ENCODE measurements at places on chromosomes 11 and 22. TPM values are rescaled to one million over a fixed set of nuclear protein-coding genes. Genes with fewer than 3 reads are reported as not detected.

DNA sequence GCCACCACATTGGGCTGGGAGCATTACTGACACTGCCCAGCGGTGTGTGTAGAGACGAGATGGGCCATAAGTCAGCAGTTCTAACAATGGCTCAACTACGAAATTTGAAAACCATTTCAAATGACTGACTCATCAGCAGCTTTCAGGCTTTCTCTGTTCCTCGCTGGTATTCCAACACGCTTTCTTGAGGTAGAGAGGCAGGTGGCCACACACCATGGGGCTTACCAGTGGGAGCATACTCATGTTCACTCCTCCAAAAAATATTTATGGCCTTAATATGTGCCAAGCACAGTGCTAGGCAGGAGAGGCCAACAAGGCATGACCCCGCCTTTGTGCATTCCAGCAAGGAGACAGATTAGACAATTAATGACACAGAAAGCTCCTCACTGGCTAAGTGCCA lies 20.3 kb downstream of the ARFGAP2 start:
- no peak for DNase-seq

DNA sequence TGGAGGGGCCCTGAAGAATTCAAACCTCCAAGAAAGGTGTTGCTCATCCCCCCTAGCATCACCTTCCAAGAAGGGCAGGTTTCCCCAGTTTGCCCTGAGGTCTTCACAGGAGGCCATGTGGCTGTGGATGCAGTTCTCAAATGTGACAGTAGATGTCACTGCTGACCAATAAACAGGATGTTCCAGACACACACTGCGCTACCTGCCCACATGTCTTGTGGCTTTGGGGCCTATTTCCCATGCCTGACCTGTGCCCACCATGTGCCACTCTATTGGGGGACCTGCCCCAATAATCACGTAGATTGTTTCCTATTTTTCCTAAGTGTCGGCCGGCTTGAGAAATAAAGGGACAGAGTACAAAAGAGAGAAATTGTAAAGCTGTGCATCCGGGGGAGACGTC lies 4.5 kb downstream of the GSTT2 start:
- peak; percentile 79 for DNase-seq

GRCh38 chr11:97048481-97048880 lies 658.7 kb downstream of the JRKL start:
- no peak for DNase-seq

DNA sequence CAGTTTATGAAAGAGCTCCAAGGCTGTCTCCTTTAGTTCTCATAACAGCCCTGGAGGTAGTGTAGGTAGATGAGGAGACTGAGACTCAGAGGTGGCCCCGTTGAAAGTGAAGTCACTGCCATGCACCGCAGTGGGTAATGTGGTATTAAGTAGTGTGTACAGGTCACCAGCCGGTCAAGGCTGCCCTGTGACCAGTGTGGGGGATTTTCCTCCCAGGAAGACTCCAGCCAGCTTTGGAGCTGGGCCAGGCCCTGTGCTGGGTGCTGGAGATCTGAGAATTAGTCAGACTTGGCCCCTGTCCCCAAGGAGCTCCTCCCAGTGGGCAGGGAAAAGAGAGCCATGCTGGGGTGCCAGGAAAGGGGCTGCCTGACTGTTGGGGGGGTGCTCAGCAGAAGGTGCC lies 5.3 kb downstream of the OMP start:
- DNase-seq = no peak

- no peak for DNase-seq
Measured at GRCh38 chr11:72735495-72736027, 16.6 kb downstream of the ARAP1 start.

- no peak for DNase-seq
Measured at GRCh38 chr11:111735262-111736116, 30.7 kb downstream of the PPP2R1B start.

DNA sequence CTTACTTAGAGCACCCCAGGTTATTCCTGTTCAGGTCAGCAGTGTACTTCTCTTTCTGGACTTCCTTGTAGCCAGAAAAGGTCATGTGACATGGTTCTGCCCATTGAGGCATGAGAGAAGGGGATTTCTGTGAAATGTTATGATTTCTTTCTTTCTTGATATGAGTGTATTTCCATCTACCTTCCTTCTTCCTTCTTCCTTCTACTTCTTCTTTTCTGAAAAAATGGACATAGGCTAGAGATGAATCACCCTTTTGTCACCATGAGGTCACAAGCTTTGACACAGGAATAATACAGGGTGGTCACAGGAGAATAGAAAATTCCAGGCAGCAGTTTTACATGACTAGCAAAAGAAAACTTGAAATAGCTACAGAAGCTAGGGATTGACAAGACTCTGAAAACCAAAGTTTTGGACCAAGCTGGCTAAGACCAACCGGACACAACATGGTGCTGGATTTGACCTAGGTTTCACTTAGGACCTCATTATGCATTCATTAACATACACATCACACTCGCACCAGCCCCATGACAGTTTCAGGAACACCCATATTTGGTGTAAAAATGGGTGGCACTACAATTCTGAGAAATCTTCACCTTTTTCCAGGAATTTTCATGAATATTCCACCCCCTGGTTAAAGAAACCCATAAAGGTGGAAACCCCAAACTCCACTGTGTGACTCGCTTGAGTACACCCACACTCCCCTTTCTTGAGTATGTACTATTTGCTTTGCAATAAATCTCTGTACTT lies 21.2 kb upstream of the MAP6 start:
- no peak for DNase-seq

- DNase-seq = peak; percentile 93
Measured at GRCh38 chr11:65540290-65541092, 15.6 kb downstream of the SCYL1 start.

DNA sequence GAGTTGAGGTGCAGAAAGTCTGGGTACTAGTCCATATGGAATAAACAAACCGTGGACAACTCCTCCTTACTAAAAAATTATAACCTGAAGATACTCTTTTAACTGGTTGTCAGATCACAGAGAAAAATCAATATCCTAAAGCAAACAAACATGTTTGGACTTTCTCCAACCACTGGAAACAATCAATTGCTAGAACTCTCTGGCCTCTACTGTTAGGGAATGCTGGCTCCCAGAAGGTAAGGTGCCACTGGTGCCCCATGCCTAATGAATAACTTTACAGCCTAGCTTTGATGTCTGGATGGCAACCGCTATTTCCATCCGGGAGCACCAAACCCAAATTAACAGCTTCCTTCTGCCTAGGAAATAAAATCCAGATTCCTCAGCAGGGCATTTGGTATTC lies 74.5 kb downstream of the AMBRA1 start:
- DNase-seq = no peak

- DNase-seq = no peak
Measured at GRCh38 chr11:73752903-73753302, 8.0 kb downstream of the RAB6A start.

GRCh38 chr11:11537871-11538270 lies 83.9 kb downstream of the GALNT18 start:
- DNase-seq = no peak

DNA sequence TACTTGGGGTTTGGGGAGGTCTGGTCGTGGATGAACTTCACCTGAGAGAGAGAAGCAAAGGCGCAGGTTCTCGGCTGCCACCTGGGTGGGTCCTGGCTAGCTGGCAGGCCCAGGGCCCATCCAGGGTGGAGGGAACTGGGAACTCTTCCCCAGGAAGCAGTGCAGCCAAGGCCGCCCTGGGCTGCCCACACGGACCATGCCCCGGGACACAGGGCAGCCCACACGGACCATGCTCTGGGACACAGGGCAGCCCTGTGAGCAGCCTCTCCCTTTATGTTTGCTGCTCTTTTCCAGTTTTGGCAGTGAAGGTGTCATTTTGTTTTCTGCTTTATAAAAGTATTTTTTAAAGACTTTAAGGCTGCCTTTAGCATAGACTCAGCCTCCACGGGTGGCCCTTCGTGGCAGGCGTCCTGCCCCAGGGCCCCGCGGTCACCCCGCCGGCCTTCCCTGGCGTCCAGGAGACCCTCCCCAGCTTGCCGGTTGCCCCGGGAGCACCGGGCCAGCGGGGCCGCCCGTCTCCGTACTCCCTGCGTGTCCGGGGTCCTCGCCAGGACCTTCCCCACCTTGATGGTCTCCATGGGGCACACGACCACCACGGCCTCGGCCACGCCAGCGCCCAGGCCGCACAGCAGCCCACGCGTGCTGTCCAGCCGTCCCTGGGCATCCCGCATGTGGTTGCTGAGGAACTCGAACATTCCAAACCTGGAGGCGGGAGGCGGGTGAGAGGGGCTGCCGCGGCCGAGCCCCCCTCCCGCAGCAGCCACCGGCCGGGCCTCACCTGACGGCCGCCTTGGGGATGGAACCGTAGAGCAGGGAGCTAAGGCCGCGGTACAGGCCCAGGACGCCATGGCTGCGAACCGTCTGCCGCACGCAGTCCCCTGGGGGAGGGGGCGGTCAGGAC lies 1.1 kb downstream of the SLC25A1 start:
- DNase-seq = peak; percentile 39

GRCh38 chr11:75041263-75041662 lies 52.5 kb downstream of the NEU3 start:
- DNase-seq = no peak

GRCh38 chr11:117361432-117361831 lies 33.8 kb downstream of the CEP164 start:
- DNase-seq = no peak

DNA sequence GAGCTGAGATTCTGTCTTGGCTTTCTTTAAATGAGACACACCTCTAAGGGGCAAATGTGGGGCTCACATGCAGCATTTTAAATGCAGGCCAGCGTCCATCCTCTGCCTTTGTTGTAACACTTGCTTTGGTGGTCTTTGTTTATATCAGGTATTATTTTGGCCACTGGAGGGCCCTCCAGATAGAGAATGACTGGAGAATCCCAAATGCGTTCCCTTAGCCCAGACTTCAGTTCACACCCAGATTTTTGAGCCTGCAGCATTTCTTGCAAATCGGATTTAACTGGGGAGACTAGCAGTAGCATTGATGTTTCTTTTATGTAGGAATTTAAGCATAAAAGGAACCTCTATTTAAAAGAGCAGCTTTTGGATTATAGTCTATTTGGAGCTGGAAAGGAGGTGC lies 200.2 kb upstream of the SORL1-AS1 start:
- no peak for DNase-seq

DNA sequence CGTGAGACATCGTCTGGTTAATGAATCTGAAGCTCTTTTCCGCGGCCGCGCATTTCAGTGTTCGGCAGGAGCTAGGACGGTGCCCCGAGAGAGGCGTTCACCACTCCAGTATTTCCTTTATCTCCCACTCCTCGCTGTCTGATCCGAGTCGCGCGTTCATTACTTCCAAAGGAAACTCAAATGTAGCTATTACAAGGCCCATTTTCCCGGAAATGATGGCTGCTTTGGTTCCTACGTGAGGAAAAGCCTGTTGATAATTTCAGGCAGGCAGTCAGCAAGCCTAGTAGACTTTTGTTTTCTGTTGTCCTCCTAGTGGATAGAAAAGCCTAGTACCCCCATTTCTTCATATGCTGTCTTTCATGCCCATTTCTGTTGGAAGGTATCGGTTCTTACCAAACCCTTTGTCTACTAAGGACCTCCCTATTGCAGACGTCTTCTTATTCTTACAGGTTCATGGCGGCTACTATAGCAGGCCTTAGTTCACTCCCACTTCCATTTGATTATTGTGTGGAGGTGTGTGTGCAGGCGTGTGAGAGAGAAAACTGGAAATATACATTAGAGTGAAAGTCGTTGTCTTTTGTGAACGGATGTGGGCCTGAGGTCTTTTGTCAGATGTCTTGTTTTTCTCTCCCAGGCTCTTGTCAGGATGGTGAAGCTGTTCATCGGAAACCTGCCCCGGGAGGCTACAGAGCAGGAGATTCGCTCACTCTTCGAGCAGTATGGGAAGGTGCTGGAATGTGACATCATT lies 737 bp downstream of the RBM4 start:
- DNase-seq = no peak

- DNase-seq = peak; percentile 80
Measured at GRCh38 chr11:19076744-19077589, 16.4 kb upstream of the MRGPRX2 start.

- DNase-seq = peak; percentile 64
Measured at GRCh38 chr11:84719935-84720577, 907.1 kb downstream of the DLG2 start.

DNA sequence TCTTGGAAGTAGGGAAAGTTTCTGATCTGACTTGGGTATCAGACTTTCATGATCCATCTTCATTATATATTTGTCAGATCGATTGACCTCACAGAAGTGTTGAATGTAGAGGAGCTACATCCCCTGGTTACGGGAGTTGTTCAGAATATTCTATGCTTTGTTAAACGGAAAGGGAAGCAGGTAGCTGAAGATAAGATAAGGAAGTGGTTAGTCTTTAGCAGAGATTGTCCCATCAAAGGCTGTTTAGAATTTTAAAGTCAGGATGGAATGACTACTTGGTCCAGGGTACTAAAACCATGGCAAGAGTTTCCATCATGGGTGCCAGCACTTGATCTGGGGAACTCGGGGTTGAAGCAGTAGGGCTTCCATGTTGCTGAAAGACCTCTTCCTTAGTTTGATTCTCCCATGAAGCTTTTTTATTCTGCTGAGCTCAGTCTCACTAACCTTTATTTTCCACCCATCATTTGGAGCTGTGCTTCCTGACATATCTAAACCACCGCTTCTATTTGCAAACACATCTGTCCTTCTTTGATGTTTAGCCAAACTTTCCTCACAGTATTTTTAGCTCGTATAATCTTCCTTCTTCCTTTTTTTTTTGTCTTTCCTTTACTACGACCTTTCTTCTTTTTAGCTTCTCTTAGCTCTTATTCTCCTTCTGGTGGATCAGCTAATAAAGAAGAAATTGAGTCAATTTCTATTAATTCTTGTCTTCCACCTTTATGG lies 4.0 kb upstream of the C22orf31 start:
- no peak for DNase-seq

IFITM10 gene
- total RNA-seq = 0.80 TPM

ART1 gene
- not detected for total RNA-seq

MMP11 gene
- 16.5 TPM for total RNA-seq
